RWPE2 (cell line): ENCODE measurements at places on chromosomes 6 and 20.

DNA sequence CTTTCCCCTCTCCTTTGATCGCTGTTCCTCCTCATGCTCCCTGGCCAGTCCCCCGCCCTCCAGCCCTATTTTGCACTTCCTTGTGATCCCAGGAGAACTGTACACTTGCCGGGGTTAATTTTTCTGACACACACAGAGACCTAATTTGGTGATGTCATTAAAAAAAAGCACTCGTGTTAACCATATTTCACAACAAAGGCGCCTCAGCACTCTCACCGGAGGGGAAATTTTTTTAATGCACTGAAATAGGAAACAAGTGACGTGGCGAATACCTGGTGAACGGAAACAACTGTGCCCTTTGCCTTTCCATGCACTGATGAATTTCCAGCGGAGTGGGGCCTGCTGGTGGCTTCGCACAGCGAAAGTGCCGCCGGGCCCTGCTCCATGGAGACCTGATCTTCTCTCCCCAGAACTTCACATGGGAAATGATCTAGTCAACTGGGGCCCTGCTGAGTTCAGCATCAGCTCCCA is 53.9 kb upstream of the TAGAP start:
- DNase-seq = no peak

GRCh38 chr6:127199470-127199869 is 67.2 kb upstream of the RNF146 start:
- no peak for DNase-seq

GRCh38 chr6:4017058-4017739 is 61.7 kb downstream of the FAM217A start:
- no peak for DNase-seq

GRCh38 chr6:15443119-15443830 is 197.4 kb downstream of the JARID2 start:
- no peak for DNase-seq

DNA sequence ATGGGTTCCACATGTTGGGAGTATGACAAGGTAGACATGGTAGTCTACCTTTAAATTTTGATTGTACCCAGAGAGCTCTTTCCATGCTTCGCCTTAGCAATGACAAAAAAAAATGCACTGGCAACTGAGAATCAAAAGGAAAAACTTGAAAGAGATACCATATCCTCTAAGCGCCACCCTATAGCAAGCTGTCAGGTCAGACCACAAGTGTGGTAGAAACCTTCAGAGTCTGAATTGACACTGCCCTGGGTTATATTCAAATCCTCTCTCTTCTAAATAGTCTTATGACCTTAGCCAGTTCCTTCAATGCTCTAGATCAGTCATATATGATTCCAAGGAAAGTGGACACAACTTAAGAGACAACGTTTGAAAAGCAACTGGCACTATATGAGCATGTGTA is 45.6 kb upstream of the SMLR1 start:
- no peak for DNase-seq

DNA sequence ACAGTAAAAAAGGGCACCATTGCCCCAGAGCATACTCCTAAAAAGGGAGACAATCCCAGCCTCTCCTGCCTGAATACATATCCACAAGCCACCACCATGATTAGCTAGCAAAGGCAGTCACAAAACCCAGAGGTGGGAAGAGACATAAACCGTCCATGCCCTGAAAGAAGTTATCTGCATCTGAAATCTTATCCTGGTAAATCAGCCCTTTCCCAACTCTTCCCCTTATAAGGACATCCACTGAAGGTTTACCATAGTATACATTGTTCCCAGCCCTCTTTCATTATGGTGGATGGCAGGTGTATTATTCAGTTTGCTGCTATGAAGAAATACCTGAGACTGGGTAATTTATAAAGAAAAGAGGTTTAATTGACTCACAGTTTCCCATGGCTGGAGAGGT is 95.2 kb downstream of the TBC1D7 start:
- DNase-seq = no peak
